ENCODE measurements at places on chromosomes 2 and 18. TPM values are rescaled to one million over a fixed set of nuclear protein-coding genes. Genes with fewer than 3 reads are reported as not detected.
A peak's percentile ranks its signal among the peaks of the same experiment; 100 is the strongest.

The PNO1 gene
- 22.4 TPM for polyA plus RNA-seq

The RGPD3 gene
- polyA plus RNA-seq: 0.35 TPM

The UPP2 gene
- not detected for polyA plus RNA-seq

The BBS5 gene
- 5.1 TPM for polyA plus RNA-seq

GRCh38 chr2:174342686-174343342 is 8.1 kb downstream of the SP9 start:
- no peak for DNase-seq
- H3K4me3 ChIP-seq: peak overlapping the region; percentile 47
- peaks cover 3% of the 10 kb centered on the region for H3K36me3 ChIP-seq
- peaks cover 68% of the 10 kb centered on the region for H3K27me3 ChIP-seq
- no peak overlapping the region for H3K27ac ChIP-seq

- no peak for DNase-seq
- H3K4me3 ChIP-seq: no peak overlapping the region
- peaks cover 75% of the 10 kb centered on the region for H3K36me3 ChIP-seq
- H3K27ac ChIP-seq: no peak overlapping the region
- no peaks in the 10 kb centered on the region for H3K27me3 ChIP-seq
These were observed 8.4 kb downstream of the COX5B start for GRCh38 chr2:97654309-97654708.

GRCh38 chr2:23448906-23449305 is 63.9 kb downstream of the KLHL29 start:
- no peak overlapping the region for H3K27ac ChIP-seq
- H3K4me1 ChIP-seq: no peaks in the 10 kb centered on the region
- no peak overlapping the region for H3K4me3 ChIP-seq
- no peaks in the 10 kb centered on the region for H3K27me3 ChIP-seq
- no peak for DNase-seq
- H3K36me3 ChIP-seq: no peaks in the 10 kb centered on the region

- peak overlapping the region; percentile 76 for H3K27ac ChIP-seq
- peak; percentile 55 for DNase-seq
- no peaks in the 10 kb centered on the region for H3K27me3 ChIP-seq
- peaks cover 55% of the 10 kb centered on the region for H3K4me1 ChIP-seq
- no peaks in the 10 kb centered on the region for H3K36me3 ChIP-seq
These were observed 105.6 kb downstream of the PRPF40A start for GRCh38 chr2:152611458-152612231.

DNA sequence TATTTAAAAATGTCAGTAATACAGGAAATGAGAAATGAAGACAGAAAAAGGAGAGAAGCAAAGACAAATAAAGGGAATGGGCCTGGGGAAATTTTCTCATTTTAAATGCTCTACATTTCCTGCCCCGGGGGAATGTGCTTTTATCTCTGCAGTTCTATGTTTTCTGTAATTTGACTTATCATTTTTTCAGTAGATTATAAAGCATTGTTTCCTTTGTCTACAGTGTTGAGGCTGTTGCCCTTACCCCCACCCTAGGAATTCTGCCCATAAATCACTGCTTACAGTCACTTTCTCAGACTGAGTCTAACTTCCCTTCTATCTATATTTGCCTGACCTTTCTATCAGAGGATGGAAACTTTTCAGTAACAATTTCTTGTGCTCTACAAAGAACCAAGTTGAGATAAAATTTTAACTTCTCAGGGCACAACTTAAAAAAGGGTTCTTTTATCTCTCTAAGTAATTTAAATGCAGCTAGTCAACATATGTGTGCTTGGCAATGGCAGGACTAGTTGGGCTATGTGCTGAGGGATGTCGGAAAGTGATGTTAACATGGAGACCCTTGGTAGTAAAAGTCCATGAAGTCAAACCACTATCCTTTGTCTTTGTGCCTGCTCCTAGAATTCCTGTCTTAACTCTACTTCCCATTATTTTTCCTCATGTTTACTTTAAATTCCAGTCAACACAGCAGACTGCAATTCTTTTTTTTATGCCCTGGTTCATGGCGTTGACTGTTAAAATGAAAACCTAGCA is 146.5 kb upstream of the MMADHC start:
- no peak overlapping the region for H3K27ac ChIP-seq
- H3K4me3 ChIP-seq: no peak overlapping the region
- no peak for DNase-seq
- no peaks in the 10 kb centered on the region for H3K27me3 ChIP-seq
- H3K36me3 ChIP-seq: no peaks in the 10 kb centered on the region
- no peaks in the 10 kb centered on the region for H3K4me1 ChIP-seq

- no peaks in the 10 kb centered on the region for H3K27me3 ChIP-seq
- no peaks in the 10 kb centered on the region for H3K36me3 ChIP-seq
- no peak overlapping the region for H3K27ac ChIP-seq
- DNase-seq: peak; percentile 42
These were observed 19.7 kb downstream of the VIL1 start for GRCh38 chr2:218438596-218438995.

GRCh38 chr2:29579495-29580169 is 341.8 kb downstream of the ALK start:
- no peaks in the 10 kb centered on the region for H3K4me1 ChIP-seq
- no peaks in the 10 kb centered on the region for H3K36me3 ChIP-seq
- no peak overlapping the region for H3K4me3 ChIP-seq
- no peak for DNase-seq
- H3K27ac ChIP-seq: no peak overlapping the region

GRCh38 chr2:170886386-170886785 is 42.7 kb upstream of the GORASP2 start:
- no peaks in the 10 kb centered on the region for H3K27me3 ChIP-seq
- no peak overlapping the region for H3K4me3 ChIP-seq
- no peak overlapping the region for H3K27ac ChIP-seq
- no peak for DNase-seq
- H3K36me3 ChIP-seq: no peaks in the 10 kb centered on the region

- H3K4me3 ChIP-seq: no peak overlapping the region
- H3K36me3 ChIP-seq: no peaks in the 10 kb centered on the region
- H3K27me3 ChIP-seq: no peaks in the 10 kb centered on the region
- no peak overlapping the region for H3K27ac ChIP-seq
These were observed 108.2 kb upstream of the CXCR4 start for GRCh38 chr2:136225950-136226835.

DNA sequence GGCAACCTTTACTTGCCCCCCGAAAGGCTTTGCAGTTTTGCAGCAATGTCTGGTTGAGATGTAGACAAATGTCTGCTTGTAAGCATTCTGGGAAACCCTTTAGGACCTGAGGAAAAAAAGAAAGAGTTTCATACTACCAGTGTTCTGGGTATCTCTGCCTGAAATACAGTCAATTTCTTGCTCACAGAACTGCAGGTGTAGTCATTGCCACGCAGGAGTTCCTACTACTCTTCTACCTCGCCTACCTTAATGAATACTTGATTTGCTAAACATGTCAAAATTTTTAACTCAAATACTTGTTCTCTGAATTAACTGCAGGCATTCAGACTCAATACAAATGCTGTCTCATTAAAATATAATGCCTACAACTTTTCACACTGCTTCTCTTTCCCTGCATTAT is 56.4 kb downstream of the GCA start:
- H3K4me1 ChIP-seq: no peaks in the 10 kb centered on the region
- no peak overlapping the region for H3K27ac ChIP-seq
- DNase-seq: no peak
- no peaks in the 10 kb centered on the region for H3K27me3 ChIP-seq
- H3K4me3 ChIP-seq: no peak overlapping the region

GRCh38 chr2:240585681-240586197 is 795 bp upstream of the CAPN10 start:
- H3K4me3 ChIP-seq: peak overlapping the region; percentile 95
- peak overlapping the region; percentile 99 for H3K27ac ChIP-seq
- no peaks in the 10 kb centered on the region for H3K36me3 ChIP-seq
- peaks cover 28% of the 10 kb centered on the region for H3K4me1 ChIP-seq

DNA sequence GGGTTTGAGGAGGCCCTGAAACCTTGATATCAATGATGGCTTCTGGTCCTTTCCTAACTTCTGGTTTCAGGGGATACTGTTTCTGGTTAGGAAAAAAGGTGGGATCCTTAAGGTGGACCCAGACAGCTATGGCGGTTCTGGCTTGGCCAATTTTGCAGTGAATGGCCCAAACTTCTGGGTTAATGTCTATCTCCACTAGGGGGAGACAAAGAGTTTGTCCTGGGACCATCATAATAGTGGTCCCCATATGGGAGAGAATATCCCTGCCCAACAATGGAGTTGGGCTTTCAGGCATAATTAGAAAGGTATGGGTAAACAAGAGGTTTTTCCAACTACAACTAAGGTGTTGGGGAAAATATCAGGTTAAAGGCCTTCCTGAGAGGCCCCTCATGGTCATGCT is 273.5 kb downstream of the CALCRL start:
- H3K27ac ChIP-seq: no peak overlapping the region
- DNase-seq: no peak
- no peaks in the 10 kb centered on the region for H3K27me3 ChIP-seq
- H3K4me1 ChIP-seq: no peaks in the 10 kb centered on the region
- H3K36me3 ChIP-seq: no peaks in the 10 kb centered on the region

- H3K36me3 ChIP-seq: no peaks in the 10 kb centered on the region
- no peak overlapping the region for H3K27ac ChIP-seq
- peaks cover 2% of the 10 kb centered on the region for H3K27me3 ChIP-seq
- DNase-seq: no peak
- H3K4me3 ChIP-seq: no peak overlapping the region
- H3K4me1 ChIP-seq: no peaks in the 10 kb centered on the region
These were observed 156.3 kb downstream of the SUCLG1 start for GRCh38 chr2:84302513-84303412.

GRCh38 chr2:202100176-202100575 is 27.1 kb downstream of the KIAA2012 start:
- H3K4me1 ChIP-seq: no peaks in the 10 kb centered on the region
- H3K27me3 ChIP-seq: no peaks in the 10 kb centered on the region
- H3K27ac ChIP-seq: no peak overlapping the region
- H3K36me3 ChIP-seq: no peaks in the 10 kb centered on the region
- DNase-seq: no peak
- H3K4me3 ChIP-seq: no peak overlapping the region

GRCh38 chr2:237879058-237879430 is 19.6 kb downstream of the RAMP1 start:
- H3K27ac ChIP-seq: no peak overlapping the region
- DNase-seq: no peak
- H3K27me3 ChIP-seq: no peaks in the 10 kb centered on the region
